HFFc6 (cell line): ENCODE measurements at places on chromosomes 11 and 22.

GRCh38 chr11:115282923-115283322 lies 221.3 kb downstream of the CADM1 start:
- DNase-seq = no peak

DNA sequence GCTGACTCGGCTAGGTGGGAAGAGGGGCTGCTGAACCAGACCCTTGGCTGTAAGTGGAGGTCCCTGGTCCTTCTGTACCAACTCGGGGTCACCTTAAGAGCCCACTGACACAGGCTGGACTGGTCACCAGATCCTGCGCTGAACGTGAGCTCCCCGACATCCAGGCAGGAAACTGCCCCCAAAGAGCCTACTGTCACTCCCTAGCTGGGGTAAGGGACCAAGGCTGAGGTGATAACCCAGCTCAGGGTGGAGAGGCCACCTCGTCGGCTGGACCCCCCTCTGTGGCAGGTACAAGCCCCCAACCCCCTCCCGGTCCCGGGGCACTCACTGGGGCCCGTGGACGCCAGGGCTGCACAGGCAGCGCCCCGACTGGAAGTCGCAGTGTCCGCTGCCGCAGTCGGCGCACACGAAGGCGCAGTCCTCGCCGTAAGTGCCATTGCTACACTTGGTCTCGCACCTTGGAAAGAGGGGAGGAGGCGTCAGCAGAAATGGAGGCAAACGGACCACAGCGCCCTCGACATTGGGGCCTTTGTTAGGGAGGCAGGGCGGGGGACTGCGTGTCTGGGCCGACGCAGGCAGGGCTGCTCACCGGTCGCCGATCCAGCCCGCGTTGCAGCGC lies 7.4 kb downstream of the SCARF2 start:
- DNase-seq = no peak

DNA sequence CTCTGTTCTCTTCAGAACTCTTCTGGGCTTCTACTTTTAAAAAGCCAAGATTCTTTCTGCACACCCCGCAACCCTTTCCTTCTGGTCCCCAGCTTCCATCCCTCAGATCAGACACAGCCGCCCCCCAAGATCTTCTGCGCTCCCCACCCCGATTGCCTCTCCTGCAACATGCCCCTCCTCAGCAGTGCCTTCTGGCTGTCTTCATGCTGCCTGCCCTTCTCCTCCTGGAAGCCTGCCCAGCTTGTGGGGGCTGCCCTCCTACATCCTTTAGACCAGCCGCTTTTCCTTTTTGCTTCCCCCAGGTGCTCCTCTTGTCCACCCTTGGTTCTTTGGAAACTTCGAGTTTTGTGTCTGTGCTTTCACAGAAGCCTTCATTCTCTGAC lies 144.2 kb downstream of the FEZ1 start:
- no peak for DNase-seq

DNA sequence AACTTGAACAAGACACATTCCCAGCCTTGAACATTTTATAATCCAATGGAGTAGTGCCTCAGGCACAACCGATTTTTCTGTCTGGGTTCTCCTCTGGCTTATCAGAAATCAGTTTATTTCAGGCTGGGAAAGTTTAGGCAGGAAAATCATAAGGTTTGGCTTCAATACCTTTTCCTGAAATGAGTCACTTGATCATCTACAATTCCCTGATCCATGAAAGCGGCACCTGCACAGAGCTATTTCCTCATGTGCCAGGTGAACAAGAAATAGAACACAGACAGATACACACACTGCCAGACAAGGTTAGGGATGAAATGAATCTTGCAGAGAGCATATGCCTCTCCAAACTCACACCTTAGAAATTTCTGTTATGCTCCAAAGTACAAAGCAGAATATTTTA lies 106.7 kb upstream of the OR9G4 start:
- no peak for DNase-seq

- peak; percentile 60 for DNase-seq
Measured at GRCh38 chr11:46279126-46280099, 2.0 kb downstream of the CREB3L1 start.

- DNase-seq = no peak
Measured at GRCh38 chr11:67449116-67449844, 3.2 kb downstream of the GPR152 start.

- no peak for DNase-seq
Measured at GRCh38 chr11:24514219-24514594, 17.4 kb downstream of the LUZP2 start.

GRCh38 chr11:125084761-125085231 lies 21.7 kb downstream of the SLC37A2 start:
- no peak for DNase-seq

DNA sequence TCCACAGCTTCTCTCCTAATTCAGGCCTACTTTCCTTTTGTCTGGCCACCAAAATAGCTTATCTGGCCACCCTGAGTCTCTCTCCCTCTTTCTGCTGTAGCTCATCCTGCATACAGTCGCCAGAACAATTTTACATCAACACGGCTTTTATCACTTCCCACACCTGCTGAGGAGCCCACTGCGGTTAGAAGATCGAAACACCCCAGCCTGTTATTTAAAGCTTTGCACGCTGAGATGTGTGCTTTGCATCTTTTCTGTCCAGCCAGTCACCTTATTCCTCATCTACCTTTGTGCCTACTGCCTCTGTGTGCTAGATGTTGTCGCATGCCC lies 96.0 kb downstream of the COMMD9 start:
- DNase-seq = no peak

DNA sequence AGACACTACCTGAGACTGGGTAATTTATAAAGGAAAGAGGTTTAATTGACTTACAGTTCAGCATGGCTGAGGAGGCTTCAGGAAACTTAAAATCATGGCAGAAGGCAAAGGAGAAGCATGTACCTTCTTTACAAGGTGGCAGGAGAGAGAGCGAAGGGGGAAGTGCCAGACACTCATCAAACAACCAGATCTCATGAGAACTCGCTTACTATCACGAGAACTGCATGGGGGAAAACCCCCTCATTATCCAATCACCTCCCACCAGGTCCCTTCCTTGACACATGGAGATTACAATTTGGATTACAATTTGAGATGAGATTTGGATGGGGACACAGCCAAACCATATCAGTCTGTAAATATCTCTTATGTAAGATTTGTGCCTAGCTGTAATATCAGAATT lies 50.9 kb upstream of the ATXN10 start:
- DNase-seq = no peak

DNA sequence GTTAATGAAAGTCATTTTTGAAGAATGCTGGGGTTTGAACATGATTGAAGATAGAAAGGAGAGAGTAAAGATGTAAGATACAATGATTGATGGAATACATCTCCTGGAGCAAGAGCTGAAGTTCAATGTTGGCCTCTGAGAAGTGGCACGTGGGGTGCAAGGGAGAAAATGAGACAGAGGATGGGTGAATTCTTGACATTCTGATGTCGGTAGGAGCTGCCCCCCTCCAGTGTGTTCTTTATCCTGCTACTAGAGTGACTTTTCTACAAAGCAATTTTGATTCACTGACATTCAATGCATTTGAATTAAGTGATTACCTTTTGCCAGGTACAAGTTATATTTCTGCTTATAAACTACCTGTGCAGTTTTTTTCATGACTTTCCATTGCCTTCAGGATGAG lies 159.0 kb upstream of the MTMR2 start:
- no peak for DNase-seq

DNA sequence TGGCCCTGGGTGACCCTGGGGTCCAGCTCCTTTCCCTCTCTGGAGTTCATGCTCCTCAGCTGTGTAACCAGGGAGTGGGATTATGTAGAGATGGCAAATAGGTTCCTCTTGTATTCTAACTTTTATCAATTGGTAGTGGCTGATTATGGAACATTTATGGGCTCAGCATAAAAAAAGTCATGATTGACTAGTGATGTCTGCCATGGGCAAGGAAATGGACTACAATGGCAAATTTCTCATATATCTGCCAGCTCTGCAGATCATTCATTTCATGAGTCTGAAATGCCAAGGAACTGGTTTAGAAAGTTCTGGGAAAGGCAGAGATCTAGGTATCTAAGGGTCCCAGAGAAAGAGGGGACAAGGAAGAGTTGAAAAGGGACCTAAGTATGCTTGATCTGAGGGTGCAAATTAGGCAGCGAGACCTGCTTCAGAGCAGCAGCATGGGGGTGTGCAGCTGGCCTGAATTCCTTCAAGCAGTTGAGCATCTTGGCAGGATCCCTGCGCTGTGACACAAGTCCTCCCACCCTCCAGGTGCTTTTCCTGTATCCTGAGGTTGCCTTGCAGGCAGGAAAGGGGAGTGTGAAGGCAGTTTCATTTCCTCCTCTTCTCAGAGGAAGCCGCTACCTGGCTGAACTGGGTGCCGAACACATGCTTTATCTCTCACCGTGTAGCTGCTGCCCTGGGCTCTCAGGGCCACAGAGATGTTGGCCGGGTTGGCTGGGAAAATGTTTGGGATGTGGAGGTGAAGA lies 10.4 kb downstream of the SLC15A3 start:
- DNase-seq = no peak

GRCh38 chr11:65584723-65585171 lies 8.9 kb downstream of the EHBP1L1 start:
- DNase-seq = no peak

- no peak for DNase-seq
Measured at GRCh38 chr22:33051960-33052839, 6.0 kb downstream of the SYN3 start.

DNA sequence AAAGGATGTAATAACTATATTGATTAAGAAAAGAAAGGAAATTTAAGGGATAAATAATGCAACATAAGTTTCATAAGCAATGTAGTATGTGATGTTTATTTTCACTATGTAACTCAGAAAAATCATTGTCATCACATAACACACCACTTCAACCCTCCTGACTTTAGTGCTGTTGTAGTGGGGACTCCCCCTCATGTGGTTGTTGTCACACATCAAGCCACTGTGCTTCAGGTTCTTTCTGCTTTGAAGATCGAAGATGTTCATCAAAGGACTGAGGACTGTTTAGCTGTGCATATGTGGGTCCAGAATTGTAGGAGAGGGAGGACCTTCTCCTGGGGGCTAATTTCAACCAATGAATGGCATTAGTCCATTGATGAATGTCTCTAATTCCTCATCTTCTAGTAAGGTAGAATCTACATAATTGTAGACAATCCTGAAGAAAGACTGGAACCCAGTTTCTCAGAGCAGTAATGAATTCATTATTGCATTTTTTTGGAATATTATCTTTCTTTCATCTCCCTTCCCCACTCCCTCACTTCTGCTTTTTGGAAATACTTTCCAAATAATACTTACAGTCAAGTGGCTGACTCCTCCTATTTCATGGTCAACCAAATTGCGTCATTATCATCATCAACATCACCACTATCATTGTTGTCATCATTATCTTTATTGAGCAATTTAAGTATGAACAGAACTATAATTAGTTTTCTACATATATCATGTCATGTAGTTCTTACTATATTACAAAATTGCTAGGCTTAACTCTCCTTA lies 9.8 kb upstream of the CARD16 start:
- no peak for DNase-seq

GRCh38 chr11:64453466-64453865 lies 94.5 kb downstream of the RPS6KA4 start:
- no peak for DNase-seq

DNA sequence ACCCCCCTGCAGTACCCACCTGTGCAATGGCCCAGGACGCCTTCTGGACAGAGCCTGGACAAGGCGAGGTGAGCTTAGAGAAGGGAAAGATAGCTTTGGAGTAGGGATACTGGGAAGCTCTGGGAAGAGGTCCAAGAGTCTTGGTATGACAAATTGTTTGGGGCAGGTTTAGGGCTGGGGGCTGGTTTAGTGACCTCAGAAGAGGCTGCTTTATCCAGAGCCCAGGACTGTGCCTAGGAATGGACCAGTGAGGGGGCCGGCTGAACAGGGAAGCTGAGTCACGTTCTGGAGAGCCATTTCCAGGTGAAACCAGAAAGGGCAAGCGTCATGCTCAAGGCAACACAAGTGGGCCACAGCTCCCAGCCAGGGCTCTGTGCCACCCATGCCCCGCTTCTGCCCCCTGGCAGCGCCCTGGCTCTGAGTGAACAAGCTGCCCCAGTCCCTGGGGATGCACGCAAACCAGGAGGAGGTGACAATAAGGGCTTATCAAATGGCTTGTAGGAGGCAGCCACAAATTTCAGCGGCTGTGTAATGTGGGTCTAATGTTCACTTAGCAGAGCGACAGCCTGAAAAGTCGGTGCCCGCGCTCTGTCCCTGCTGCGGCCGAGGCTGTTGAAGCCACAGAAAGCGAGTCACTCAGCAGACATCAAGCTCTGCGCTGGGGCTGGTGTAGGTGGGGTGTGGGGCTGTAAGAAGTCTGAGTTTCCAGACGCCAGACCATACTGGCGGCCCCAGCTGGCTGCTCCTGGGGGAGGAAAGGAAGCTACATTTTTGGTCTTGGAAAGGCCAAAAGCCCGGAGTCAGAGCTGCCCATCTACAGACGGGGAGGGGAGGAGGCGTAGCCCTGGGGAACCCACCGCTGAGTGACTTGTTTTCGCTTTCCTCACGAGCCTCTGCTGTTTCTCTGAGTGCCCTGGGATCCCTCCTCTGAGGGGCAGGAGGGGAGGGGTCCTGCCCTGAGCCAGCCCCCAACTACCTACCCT lies 18.3 kb upstream of the SYT7 start:
- DNase-seq = no peak

DNA sequence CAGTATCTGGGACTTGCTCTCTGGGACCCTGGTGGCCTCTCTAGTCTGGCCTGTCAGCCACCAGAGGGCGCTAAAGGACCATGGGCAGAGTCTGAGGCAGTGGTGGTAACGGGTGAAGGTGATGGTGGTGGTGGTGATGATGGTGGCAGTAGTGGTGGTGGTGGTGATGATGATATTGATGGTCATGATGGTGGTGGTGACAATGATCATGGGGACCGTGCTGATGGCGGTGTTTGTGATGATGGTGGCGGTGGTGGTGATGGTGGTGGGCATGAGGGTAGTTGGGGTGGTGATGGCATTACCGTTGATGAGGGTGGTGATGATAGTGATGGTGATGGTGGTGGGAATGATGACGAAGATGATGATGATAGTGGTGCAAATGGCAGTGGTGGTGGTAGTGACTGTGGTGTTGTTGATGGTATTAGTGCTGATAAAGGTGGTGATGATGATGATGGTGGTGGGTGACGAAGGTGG lies 16.0 kb downstream of the TRPM5 start:
- DNase-seq = peak; percentile 34

DNA sequence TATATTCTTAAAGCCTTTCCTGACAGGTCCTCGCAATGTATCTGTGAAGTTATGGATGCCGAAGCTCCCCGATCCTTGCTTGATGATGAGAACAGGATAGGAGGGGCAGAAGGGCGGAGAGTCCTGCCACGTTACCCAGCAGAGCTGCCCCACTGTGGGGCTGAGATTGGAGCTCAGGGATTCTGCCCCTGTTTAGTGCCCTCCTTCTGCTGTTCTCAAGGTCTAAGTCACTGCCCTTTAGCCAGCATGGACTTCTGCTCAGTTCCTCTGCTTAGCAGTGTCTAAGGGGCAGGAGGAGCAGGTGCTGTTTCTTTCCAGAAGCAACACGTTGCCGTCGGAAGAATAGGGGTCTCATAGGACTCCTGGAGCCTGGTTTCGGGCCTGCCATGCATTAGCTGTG lies 164.2 kb upstream of the B3GAT1 start:
- DNase-seq = no peak

DNA sequence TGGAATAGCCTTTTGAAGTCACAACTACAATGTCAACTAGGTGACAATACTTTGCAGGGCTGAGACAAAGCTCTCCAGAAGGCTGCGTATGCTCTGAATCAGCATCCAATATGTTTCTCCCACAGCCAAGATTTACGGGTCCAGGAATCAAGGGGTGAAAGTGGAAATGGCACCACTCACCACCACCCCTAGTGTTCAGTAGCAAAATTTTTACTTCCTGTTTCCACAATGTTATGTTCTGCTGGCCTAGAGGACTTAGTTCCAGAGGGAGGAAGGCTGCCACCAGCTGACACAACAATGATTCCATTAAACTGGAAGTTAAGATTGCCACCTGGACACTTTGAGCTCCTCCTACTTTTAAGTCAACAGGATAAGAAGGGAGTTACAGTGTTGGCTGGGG lies 68.5 kb upstream of the MPEG1 start:
- DNase-seq = no peak
